ENCODE measurements at places on chromosomes 12 and 14.

- no peak for DNase-seq
Measured at GRCh38 chr14:89409961-89410360, 7.1 kb downstream of the FOXN3 start.

GRCh38 chr14:71642715-71643114 is 289.5 kb upstream of the RGS6 start:
- DNase-seq = no peak

GRCh38 chr12:31023271-31023724 is 50.4 kb upstream of the DDX11 start:
- no peak for DNase-seq

DNA sequence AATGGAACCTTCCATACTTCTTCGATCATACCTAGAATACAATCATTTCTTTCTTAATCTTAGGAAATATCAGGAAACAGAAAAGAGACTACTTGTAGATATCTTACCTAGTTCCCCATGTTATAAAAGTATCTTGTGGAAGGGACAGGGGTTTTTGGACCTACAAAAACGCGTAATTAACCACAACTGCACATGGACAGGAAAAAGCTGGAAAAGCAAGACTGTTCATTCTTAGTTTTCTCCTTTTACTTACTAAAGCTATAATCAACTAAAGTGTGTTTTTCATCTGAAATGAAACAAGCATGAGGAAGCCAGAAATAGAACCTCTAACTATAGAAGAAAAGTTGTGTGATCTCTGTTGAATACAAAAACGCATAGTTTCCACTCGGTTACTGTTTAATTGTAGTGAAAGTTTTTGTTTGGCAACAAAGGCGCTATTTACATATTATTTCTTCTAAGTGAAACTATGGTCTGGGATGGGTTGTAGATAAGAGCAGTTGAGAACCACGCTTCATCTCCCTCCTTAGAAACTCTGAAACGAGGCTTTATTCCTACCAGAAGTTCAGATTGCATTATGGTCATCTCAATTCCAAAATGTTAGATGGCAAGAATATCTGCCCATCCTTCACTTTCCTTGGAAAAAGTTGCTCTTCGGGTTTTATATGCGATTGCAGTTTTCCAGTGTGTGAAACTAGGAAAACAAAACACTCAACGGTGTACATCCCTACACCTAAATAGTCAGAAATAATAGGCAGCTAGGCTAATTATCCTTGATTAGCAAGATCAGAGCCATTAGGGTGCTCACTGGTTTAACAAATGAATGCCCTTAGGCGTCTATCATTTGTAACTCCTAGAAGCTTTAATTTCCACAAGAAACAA is 1.1 kb downstream of the BCAT1 start:
- DNase-seq = no peak

- DNase-seq = no peak
Measured at GRCh38 chr12:90679674-90680073, 275.3 kb downstream of the CCER1 start.

- peak; percentile 72 for DNase-seq
Measured at GRCh38 chr14:104820669-104821228, 19.8 kb downstream of the ZBTB42 start.

DNA sequence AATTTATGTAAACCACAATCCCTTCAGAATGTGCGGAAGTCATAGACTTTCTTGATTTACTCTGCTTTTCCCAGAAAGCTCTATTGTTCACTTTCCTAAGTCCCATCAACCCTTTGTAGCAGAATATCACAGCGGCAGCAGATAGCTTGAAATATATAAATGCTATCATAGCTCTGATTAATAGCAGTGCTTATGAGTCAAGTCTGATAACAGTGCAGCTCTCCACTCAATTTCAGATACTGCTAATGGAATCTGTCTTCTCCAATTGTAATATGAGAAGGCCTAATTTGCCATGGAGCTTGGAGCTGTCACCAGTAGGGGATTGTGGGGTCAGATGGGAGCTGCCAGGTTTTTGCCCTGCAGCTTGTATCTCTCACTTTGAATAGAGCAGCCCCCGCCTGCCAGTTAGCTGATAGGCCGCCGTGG is 10.9 kb downstream of the TMEM260 start:
- DNase-seq = peak; percentile 36

GRCh38 chr12:65784289-65785015 is 39.8 kb upstream of the HMGA2 start:
- no peak for DNase-seq

DNA sequence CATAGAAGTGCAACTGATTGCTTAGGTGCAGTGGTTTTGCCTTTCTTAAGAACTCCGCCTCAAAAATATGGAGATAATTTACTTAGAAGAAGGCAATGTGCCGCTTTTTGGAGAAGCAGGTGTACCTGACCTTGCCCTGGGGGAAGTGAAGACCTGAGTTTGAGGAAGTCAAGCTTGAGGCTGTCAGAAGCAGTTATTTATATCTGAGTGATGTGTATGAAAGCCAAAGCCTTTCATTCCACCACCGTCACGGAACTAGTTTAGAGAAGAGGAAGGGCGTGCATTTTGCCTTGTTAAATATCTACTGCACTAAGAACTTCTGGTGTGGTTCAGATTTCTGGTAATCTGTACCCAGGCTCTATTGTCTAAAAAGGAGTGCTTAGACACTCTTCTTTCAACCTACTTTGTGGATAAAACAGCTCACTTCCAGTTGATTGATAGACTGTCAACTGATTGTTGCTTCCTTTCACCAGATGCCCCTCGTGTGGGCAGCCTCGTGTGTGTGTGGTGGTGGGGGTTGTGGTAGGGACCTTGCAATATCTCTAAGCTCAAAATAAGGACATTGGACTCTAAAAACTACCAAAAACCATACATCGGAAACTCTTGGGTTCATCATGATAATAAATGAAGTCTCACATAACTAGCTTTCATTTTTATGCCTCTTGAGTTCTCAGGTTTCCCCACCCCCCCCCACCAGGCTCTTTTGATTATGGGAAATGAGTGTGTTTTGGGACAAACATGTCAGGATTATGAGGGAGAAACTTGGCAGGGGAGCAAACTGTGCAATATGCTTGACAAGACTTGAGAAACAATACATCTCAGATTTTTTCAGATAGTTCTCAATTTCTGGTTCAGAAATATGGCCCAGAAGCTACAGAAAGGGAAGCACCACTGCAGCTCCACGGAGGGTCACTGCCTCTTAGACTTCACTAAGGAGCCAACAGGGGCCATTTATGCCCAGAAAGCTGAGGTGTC is 78.6 kb downstream of the ARF6 start:
- peak; percentile 48 for DNase-seq
